ENCODE measurements at places on chromosomes 13 and 19. TPM values are rescaled to one million over a fixed set of nuclear protein-coding genes. Genes with fewer than 3 reads are reported as not detected.

DNA sequence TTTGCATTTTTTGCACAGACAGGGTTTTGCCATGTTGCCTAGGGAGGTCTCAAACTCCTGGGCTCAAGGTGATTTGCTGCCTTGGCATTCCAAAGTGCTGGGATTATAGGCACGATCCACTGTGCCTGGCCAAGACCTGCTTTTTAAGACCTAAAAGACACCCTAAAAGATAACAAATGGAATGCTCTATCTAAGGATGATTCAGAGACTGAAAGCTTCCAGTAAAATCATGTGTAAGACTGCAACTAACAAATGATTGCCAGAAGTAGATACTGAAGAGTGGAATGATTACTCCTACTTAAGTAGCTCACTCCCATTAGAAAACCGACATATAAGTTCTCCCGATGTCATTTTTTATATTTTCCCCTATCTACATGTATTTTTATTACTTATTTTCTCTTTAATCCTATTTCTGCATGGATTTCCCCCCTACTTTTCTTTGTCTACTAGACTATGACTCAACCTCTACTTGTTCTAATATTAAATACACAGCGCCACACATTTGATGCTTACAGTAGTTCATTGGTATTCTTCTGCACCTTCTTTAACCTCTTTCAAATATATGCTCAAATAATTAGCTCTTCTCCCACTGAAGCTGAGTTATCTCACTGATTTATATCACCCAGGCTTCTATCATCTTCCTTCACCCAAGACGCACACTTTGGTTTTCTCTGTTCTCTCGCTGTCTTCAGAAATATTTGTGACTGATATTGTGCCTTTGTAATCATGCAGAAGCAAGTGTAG lies 32.2 kb upstream of the KLF12 start:
- no peak for DNase-seq

FBXO27 gene
- total RNA-seq = 6.0 TPM

ING1 gene
- 15.8 TPM for total RNA-seq

TNNI3 gene
- total RNA-seq = not detected

DNA sequence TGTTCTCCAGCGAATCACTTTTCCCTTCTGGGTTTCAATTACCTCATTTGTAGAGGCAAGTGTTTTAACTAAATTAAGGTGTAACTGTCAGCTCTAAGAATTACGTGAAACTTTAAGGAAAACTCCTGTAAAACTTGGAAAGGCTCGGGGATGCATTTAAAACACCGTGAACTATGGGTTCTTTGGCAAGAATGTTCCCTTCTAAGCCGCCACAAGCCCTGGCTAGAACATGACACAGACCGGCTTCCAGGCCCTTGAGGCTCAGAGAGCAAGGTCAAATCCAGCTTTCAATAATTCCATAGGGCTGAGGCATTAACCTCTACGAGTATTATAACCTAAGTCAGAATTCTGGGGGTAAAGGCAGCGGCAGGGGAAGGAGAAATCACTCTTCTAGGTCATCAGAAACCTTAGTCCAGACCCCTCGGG lies 685 bp downstream of the VWA8 start:
- DNase-seq = no peak

- DNase-seq = no peak
Measured at GRCh38 chr13:112716461-112716820, 26.6 kb downstream of the ATP11A start.

DNA sequence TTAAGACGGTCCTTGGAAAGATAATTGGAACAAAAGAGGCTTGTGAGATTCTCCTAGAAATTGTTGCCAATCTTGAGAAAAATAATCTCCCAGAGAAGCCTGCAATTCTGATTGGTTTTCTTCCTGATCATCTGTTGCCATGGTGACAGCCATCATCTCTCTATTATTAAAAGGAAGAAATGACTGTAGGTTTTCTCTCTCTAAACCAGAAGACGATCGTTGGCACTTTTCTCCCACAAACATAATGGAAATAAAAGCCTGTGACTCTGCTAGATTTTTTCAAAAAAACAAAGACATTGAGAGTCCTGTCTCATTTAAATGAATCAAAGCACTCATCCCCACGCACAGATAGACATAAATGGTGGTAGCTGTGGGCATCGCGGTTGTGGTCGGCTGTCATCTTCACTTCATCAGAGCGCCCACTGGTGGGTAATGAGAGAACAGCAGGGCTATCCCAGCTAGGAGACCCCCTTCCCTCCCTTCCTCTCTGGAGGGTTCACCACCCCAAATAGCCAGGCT lies 21.7 kb upstream of the CALM3 start:
- no peak for DNase-seq

SELENOV gene
- not detected for total RNA-seq

DNA sequence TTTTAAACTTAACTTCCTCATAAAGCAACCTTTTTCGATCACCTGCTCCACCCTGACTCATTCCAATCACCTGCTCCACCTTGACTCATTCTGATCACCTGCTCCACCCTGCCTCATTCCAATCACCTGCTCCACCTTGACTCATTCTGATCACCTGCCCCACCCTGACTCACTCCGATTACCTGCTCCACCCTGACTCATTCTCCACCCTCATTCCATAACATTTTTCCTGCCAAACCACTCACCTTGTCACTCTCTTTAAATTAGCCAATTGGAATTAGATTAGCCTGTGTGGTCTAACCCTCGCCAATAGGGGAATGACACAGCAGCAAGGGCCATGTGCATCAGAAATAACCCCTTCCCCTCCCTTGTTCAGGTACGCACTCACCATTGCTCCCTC lies 31.9 kb upstream of the ZNF83 start:
- DNase-seq = no peak

GRCh38 chr13:38262211-38262610 lies 87.4 kb upstream of the UFM1 start:
- no peak for DNase-seq

IGFL2 gene
- not detected for total RNA-seq

DNA sequence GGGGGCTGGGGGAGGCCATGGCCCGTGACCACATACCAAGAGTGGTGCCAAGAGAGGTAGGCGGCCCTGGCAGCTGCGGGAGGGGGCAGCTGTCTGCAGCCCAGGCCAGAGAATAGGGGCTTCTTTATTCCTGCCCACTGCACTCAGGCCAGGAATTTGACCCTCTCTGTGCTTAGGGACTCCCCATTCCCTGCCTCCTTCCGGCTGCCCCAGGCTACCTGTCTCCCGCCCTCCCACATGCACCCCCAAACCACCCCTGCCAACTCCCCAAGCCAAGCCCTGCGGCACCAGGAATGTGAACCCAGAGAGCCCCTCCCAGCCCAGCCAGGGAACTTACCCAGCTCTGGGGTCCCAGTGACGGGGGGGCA lies 687 bp downstream of the PLEKHA4 start:
- DNase-seq = no peak

DNA sequence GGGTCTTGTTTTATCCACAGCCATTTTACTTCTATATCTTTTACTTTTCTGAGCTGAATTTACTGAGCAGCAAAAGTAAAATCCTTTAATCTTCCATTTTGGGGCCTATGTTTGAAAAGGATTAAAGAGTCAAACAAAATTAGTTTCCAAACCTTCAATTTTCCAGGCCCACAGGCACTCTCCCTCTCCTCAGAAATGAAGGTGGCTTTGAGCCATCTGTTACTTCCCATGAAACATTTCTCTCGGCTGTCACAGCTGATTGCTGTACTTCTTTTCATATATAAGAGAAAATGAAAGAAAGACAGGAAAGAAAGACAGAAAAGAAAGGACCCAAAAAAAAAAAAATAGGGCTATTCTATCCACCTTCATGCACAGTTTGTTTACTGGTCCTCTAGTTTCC lies 194.9 kb downstream of the LACC1 start:
- DNase-seq = no peak

GRK1 gene
- total RNA-seq = not detected

- no peak for DNase-seq
Measured at GRCh38 chr19:10612499-10613119, 12.7 kb upstream of the SLC44A2 start.

- no peak for DNase-seq
Measured at GRCh38 chr13:49258089-49258796, 10.5 kb downstream of the CDADC1 start.

KIR3DL1 gene
- not detected for total RNA-seq

PROZ gene
- total RNA-seq = not detected

AP1M2 gene
- 3.0 TPM for total RNA-seq

DNA sequence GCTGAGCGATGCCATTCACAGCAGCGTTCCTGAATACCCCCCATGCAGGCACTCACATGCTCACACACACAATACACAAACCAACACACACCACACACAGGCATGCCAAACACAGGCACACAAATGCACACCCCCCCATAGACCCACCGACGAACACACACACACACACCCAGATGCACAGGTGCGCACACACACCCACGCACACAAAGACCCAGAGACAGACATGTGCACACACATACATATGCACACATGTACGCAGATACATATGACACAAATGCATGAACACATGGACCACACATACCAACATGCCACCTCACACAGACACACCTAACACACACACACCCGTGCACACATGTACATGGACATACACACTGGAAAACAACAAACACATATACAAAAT lies 7.0 kb upstream of the CSNK1G2 start:
- DNase-seq = no peak

DNA sequence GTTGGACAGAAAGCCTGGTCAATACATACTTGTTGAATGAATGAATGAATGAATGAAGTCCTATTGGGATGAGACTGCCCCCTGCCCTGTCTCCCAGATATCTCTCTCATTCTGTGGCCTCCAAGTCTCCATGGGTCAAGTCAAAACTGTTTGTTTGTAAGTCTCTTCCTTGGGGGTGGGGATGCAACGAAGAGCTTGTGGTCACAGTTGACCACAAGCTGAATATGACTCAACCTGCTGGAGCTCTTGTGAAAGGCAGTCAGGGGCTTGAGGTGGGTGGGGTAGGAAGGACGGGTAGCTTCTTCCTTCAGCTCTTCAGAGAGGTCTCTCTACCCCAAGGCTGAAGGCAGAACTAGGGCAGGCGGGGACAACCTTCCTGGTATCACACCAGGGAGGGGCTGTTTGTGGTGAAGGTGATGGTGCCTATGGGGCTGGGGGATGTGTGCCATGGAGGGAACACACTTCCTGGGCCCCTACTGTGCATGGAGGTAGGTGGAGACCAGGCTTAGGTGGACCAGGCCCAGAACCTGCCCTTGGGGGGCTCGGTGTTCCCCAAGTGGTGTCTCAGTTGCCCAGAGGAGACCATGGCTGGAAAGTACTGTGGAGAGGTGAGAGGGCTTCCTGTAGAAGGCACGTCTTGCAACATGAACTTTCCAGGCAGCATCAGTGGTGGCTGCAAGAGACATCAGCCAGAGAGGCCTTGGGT lies 8.0 kb downstream of the MYO1F start:
- no peak for DNase-seq

NDFIP2 gene
- 24.0 TPM for total RNA-seq

GRCh38 chr13:112963641-112964040 lies 5.4 kb upstream of the MCF2L start:
- no peak for DNase-seq
